ENCODE measurements at places on chromosomes 2 and 18.

- DNase-seq = no peak
These were observed 66.3 kb downstream of the POLR1A start for GRCh38 chr2:86039178-86039962.

- DNase-seq = no peak
These were observed 77.1 kb upstream of the CTAGE1 start for GRCh38 chr18:22494771-22495170.

GRCh38 chr18:7394050-7394659, 163.3 kb downstream of the LRRC30 start:
- no peak for DNase-seq

DNA sequence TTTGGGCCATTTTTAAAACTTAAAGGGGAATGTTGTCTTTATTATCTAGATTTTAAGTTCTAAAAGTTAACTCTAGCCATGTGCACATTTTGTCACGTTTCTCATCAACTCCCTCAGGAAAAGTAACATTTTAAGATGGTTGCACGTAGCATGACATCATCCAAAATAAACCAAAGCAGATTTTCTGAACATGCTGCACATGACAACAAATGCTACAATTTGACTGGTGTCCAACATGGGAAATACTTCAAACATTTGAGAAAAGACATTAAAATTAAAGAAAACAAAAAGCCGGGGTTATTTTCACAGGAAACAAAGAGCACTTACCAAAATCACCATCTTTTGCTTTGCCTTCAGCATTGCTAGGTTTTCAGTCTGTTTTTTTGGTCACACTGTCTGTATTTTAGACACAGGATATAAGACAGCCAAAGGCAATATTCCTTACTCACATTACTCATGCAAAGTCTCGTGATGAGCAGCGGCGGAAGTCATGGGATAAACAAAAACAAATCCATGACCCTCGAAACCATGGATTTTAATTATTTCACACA, 51.3 kb upstream of the RND3 start:
- no peak for DNase-seq

GRCh38 chr2:108169982-108170625, 69.7 kb upstream of the SULT1C3 start:
- DNase-seq = no peak

All from RWPE2 (cell line).